Uterus (tissue), 4 donors: ENCODE measurements at places on chromosomes 11 and 22.

GRCh38 chr11:41414771-41415440, 44.5 kb downstream of the LRRC4C start:
- DNase-seq = no peak

GRCh38 chr11:85123752-85124231, 503.4 kb downstream of the DLG2 start:
- DNase-seq = no peak

DNA sequence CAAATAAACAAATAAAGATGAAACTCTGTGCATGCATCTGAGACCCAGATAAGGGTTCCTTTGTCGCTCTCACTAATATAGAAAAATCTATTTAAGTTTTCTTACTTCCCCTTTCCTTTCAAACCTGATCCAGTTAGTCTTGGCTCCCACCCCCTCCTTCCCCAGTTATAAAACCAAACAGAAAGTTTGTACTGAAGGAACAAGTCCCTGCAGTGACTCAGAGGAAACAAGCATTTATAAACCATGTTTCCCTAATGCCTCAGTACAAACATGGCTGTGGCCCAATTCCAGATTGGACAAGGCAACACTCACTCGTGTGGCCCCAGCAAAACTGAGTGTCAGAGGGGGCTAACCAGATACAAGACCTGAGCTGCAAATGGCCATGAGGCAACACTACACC, 65.5 kb upstream of the ARHGAP20 start:
- no peak for DNase-seq

DNA sequence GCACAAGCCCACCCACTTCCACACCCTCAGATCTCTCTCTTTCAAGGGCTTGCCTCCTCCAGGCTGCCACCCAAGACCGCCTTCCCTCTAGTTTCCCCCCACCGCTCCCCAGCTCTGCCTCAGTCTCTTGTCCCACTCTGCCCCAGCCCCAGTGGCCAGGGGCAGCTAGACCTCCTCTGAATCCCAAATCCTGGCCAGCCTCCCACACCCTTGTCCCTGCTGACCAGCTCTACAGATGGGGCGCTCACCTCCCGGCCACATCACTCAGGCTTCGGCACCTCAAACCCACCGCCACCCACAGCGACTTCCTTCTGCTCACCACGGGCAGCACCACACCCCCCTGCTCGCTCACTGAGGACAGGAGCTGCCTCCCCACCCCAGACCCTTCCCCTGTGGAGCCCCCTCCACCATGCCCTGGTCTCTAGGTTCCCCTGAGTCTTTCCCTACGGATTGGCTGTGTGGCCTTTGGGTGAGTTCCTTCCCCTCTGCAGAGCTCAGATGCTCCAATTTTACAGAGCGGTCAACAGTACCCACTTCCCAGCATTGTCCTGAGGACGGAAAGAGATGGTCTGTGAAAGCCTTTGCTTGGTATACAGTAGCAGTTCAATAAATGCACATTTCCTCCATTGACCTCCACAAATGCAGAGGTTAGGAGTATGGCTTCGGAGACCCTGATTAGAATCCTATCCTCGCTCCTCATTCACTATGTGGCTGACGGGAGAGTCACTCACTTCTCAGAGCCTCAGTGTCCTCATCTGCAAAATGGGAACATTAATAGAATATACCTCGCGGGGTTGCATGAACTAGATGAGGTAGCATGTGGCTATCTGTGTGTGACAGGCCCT, 11.5 kb upstream of the SPI1 start:
- no peak for DNase-seq

GRCh38 chr11:60946601-60947264, 5.2 kb downstream of the SLC15A3 start:
- DNase-seq = no peak

- DNase-seq = no peak
Measured at GRCh38 chr11:122743949-122744348, 88.4 kb downstream of the UBASH3B start.

DNA sequence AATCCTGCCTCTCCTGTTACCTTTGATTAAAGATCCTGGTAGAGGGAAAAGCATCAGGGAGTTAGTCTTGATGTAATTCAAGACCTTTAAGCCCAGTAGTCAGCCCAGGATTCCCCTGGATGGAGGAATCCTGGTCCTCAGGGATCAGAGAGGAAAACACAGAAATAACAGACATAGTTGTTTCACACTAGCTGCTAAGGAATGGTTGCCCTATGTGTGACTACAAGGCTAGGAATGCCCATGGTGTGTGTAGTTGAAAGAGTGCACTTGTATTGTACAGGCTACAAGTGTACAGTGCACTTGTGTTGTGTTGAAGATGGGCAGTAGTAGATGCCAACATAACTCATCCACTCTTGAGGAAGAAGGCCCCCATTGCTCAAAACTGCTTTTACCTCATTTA, 226.8 kb downstream of the AASDHPPT start:
- DNase-seq = no peak

DNA sequence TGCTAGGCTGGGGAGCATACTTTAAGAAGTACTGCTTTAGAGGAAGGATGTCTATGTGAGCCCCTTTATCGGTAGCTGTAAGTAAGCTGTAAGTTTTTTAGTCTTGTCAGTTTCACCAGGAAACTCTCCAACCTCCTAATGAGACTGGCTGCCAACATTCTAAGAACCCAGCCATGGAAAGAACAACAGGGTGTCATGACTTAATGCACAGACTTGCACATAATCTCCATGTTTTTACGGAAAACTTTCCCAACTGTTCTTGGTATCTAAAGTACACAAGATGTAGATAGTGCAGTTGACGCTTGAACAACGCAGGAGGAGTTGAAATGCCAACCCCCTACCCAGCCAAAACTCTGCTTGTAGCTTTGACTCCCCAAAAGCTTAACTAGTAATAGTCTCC, 9.0 kb downstream of the OR8A1 start:
- no peak for DNase-seq

DNA sequence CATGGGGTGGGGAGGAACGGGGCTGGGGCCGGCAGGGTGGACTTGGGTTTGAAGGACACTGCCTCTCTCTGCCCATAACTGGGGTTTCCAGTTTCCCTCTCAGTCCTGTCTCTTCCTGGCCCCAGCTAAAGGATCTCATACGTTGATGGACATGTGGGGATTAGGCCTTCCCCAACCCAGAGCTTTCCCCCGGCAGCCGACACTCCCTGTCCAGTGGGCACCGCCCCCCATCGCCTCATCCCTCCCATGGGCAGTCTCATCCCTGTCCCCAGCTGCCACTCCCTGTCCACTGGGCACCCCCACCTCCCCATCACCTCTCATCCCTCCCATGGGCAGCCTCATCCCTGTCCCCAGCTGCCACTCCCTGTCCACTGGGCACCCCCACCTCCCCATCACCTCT, 22.2 kb upstream of the ACR start:
- no peak for DNase-seq

- DNase-seq = peak; percentile 70
Measured at GRCh38 chr22:37623075-37624016, 14.7 kb downstream of the GGA1 start.

DNA sequence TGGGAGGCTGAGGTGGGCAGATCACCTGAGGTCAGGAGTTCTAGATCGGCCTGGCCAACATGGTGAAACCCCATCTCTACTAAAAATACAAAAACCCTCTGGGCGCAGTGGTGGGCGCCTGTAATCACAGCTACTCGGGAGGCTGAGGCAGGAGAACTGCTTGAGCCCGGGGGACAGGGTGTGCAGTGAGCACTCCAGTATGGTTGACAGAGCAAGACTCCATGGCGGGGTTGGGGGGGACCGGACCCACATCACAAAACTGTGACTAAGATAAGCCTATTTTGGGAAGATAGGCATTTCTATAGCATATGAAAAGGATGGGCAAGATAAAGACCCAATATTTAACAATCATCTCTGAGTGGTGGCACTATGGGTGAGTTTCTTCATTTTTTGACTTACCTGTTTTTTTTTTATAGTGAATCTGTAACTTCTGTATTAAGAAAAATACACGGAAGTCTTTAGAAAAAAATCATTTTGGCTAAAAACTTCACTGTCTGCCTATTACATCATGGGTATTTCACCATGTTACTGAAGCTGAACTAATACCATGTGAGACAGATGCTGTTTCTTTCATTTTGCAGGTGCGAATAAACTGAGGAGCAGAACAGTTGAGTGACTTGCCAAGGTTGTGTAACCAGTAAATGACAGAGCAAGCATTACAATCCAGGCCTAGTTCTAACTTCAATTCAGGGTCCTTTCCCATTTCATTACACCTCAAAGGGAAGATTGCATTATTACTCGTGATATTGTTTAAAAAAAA, 2.5 kb downstream of the CELF1 start:
- DNase-seq = no peak

GRCh38 chr11:114080219-114080618, 20.7 kb downstream of the ZBTB16 start:
- DNase-seq = no peak

- DNase-seq = no peak
Measured at GRCh38 chr11:100675115-100675650, 11.9 kb upstream of the ARHGAP42 start.

DNA sequence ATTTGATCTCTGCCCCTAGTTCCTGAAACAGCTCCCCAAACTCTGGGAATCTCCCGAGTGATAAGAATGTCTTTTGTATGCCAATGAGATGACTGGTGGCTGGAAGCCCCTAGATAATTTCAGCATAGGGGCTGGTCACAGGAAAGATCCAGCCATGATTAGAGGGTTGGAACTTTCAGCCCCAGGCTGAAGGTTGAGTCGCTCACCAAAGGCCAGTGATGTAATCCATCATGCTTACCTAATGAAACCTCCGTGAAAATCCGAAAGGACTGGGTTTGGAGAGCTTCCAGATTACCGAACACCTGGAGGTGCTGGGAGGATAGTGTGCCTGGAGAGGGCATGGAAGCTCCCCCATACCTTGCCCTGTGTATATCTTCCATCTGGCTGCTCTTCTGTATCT, 26.0 kb downstream of the LRRC32 start:
- no peak for DNase-seq

DNA sequence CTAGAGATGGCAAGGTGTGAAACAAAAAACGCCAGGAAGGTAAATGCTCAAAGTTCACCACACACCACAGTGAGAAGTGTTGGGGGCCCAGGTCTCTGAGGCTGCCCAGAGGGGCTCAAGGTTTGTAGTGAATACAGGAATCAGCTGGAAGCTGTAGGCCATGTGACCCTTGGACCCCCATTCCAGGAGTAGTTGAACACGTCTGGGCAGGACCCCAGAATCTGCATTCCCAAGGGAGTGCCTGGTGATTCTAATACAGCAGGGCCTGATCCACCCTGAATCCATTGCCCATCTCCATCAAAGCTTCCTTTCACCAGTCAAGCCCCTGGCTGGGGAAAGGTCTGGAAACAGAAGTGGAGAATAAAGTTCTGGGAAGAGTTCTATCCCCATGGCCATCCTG, 70.8 kb upstream of the B3GAT1 start:
- no peak for DNase-seq

DNA sequence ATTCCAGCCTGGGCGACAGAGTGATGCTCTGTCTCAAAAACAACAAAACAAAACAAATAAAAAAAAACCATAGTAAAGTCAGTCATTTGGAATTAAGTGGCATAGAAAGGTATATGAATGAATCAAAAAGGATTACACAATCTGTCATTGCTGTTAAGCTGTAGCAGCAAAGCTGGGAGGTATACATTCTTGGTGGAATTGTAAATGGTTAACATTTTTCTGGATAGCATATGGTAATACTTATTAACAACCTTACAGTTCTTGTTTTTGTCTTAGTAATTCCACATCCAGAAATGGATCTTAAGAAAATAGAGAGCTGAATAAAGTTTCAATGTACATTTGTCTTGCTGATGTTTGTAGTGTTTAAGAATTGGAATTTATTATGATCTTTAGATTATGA, 30.0 kb downstream of the DDX10 start:
- DNase-seq = no peak

DNA sequence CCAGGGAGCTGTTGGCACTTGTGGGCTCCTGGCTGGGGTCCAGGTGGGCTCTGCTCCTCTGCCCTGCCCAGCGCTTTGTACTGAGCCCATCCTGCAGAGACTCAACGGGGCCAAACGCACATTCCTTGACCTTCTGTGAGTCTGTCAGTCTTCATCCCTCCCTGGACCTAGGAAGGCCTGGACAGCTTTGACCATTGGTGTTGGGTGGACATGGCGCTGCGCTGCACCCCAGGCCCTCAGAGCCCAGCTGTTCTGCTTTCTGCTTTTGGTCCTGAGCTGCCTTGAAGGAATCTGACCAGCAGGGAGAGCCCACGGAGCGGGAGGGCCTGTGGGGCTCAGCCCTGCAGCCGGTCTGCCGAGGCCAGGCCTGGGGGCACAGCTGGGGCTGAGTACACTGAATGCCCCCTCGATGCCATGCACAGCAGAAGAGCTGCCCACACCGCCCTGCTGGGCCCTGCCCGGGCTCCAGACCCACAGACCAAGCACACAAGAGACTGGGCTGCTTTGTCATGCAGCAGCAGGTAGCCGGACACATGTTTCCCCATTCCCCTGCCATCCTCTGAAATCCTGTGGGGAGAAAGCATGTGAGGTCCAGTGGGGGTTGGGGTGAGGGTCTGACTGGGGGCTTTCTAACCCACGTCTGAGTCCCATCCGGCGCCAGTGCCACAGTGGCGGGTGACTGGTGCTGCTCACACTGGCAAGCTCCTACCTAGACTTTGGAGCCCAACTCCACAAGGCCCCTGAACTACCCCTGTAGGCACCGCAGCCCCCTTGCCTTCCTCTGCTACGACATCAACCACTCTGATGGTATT, 24.1 kb upstream of the CCDC188 start:
- DNase-seq = no peak

GRCh38 chr11:63937713-63938478, 906 bp upstream of the NAA40 start:
- no peak for DNase-seq

DNA sequence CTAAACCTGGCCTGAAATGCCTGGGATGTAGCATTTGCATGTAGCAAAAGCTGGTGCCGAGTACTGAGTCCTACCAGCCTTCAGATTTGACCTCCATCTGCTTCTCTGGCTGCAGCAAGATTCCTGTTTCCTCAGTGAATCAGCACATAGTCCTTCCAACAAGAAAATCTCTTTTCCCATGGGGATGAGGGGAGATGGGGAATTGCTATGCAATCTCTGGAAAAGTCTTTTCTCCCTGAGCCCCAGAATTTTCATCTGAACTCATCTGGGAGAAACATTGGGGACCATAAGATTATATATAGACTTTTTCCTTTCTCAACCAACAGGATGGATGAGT, 32.0 kb upstream of the YWHAH start:
- no peak for DNase-seq
